ENCODE measurements at places on chromosomes 16 and 17. TPM values are rescaled to one million over a fixed set of nuclear protein-coding genes. Genes with fewer than 3 reads are reported as not detected.

GRCh38 chr16:707062-707538, 1.5 kb upstream of the FBXL16 start:
- DNase-seq, result no peak

GRCh38 chr16:64236316-64236715, 885.5 kb downstream of the CDH11 start:
- DNase-seq, result no peak

GRCh38 chr17:3590231-3590630, 19.0 kb downstream of the TRPV1 start:
- DNase-seq, result no peak

GRCh38 chr17:43070872-43071271, 45.8 kb downstream of the RND2 start:
- DNase-seq, result no peak

- no peak for DNase-seq
Observed at GRCh38 chr17:56761387-56761786, 72.3 kb downstream of the C17orf67 start.

DNA sequence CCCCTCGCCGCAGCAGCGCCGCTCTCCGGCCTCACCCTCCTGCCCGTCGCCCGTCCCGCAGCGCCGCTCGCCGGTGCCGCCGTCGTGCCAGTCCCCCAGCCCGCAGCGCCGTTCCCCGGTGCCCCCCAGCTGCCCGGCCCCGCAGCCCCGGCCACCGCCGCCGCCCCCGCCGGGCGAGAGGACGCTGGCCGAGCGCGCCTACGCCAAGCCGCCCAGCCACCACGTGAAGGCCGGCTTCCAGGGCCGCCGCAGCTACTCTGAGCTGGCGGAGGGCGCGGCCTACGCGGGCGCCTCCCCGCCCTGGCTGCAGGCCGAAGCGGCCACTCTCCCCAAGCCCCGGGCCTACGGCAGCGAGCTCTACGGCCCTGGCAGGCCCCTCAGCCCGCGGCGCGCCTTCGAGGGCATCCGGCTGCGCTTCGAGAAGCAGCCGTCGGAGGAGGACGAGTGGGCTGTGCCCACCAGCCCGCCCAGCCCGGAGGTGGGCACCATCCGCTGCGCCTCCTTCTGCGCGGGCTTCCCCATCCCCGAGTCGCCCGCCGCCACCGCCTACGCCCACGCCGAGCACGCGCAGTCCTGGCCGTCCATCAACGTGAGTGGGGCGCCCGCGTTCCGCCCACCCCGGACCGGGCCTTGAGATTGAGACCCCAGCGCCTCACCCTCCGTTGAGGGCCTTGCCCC, 15.0 kb downstream of the TBKBP1 start:
- peak; percentile 65 for DNase-seq

DNA sequence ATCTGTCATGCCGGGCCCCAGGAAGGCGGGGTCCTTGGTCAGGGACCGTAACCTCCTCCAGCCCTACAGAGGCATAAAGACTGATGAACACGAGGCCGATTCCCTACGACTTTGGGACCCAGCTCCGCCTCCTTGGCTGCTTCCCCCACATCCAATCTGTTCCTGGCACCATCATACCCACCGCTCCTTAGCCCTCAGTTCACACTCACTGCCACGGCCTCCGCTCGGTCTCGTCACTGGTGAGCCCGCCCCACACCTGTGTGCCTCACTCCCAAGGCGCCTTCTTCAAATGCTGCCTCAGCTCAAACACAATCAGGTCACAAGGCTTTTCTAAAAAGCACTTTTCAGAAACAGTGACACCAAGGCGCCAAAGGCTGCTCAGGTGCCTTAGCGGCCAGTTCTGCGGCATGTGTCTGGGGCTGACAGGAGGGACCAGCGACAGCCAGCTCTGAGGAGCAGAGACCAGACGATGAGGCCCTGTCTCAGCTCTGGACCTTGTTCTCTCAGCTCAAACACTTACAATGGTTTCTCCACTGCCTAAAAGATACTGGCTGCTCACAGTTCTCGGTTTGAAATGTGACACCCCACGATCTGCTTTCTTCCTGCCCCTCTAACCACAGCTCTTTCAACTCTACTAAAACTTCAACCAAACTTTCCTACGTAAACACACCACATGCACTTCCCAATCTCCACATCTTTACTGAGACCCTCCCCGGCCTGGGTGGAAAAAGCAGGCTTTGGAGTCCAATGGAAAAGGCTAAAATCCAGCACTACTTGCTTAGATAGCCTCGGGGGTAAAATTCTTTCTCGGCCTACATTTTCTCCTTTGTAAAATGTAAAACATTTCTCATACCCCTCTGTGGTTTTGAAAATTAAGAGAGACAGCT, 33.2 kb downstream of the CYB5D2 start:
- no peak for DNase-seq

DNA sequence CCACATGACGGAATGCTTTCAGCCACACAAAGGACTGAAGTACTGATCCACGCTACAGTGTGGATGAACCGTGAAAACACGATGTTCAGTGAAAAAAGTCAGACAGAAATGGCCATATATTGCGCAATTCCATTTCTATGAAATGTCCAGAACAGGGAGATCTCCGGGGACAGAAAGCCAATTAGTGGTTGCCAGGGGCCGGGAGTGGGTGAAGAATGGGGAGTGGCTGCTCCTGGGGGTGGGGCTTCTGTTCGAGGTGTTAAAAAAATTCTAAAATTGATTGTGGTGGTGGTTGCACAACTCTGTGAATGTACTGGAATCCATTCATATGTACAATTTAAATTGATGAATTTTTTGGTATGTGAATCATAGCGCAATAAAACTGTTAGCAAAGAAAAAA, 154.8 kb upstream of the HSBP1 start:
- no peak for DNase-seq

DNA sequence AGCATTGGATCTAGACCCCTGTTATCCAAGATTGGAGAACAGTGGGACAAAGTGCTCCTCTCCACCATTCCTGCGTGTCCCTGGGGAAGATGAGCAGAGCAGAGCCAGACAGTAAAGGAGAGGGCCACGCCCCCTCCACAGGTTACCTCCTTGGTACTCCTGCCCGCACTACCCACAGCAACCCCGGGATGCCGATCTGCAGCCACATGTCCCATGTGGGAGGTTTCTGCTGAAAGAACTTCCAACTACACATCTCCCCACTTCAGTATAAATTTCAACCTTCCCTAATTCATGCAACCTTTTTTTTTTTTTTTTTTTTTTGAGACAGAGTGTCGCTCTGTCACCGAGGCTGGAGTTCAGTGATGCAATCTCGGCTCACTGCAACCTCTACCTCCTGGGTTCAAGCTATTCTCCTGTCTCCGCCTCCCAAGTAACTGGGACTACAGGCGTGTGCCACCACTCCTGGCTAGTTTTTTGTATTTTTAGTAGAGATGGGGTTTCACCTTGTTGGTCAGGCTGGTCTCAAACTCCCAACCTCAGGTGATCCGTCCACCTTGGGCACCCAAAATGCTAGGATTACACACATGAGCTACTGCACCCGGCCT, 2.3 kb downstream of the RAB37 start:
- DNase-seq, result no peak

DNA sequence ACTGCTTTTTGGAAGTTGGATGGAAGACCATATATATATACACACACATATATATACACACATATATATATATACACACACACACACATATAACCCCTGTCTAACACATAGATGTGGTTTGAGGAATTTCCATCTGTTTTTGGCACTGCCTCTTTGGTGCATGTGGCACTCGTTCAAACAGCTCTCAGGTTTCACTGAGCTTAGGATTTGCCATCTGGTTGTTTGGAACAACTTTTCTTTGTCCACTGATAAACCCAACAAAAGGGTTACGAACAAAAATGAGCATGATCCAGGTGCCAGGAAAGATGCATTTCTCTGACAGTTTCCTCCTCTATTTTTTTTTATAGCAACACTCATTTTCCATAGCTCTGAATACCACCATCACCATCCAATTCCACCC, 14.6 kb upstream of the KCNJ16 start:
- no peak for DNase-seq

DNA sequence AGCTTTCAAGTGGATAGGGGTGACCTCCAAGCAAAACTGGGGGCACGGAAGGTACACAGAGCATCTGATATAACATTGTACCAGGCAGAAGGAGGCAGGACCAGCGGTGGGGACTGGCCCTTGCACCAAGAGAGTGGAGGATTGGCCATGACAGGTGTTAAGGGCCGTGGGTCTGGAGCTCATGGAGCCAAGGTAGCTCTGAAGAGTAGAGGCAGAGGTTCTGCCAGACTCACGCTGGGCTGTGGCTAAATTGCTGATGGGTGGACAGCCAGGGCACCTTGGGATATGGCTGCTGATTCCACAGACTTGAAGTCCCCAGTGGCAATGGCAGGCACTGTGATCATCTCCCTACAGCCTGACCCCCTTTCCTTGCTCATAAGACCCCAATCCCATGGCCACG, 65.9 kb upstream of the NKD1 start:
- DNase-seq, result no peak

DNA sequence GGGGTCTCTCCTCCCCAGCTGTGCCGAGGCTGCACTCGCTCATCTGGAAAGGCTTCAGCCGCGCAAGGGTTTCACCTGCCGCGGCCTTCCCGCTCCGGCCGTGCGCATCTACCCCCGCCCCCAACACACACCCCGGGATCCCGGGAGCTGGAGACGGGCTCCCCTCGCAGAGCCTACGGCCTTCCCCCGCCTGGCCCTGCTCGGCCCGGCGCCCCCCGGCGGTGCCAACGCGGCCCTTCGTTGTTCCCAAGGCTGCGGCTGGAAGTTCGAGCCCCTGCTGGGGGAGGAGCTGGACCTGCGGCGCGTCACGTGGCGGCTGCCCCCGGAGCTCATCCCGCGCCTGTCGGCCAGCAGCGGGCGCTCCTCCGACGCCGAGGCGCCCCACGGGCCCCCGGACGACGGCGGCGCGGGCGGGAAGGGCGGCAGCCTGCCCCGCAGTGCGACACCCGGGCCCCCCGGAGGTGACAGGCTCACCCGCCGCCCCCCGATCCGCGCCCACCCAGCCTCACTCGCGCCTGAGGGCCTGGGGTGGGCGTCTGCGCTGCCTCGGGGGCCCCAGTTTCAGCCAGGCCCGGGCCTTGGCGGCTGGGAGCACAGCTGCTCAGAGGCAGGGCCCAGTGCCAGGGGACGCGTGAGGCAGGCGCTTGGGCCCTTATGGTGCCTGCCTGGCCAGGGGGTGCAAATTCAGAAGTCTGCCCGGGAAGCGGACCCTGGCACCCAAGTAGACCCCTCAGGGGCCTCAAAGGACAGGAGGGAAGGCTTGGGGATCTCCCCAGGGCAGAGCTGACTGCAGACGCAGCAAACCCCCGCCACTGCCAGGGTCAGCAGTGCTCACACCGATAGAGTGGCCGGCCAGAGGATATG, 11.2 kb downstream of the GALK1 start:
- DNase-seq, result peak; percentile 68

- peak; percentile 9 for DNase-seq
Observed at GRCh38 chr17:40532520-40533253, 31.3 kb upstream of the TNS4 start.

GRCh38 chr16:70801611-70802010, 653 bp upstream of the VAC14 start:
- no peak for DNase-seq

DNA sequence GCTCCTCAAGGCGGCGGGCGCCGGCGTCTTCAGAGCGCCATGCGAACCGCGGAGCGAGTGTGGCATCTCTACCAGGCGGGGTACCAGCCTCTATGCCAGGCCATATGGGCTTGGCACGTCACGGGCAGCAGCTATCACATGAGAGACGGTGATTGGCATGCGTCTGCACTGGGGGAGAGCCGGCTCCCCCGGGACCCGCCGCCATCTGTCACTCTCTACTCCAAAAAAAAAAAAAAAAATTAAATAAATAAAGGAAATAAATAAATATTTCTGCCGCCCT, at the start of gene NEUROD2:
TSS of gene NEUROD2 (minus strand) at position 70 of the 280 bp plus-strand sequence. CDS start 1,321 bp downstream, outside the sequence.
- no peak for DNase-seq

- DNase-seq, result no peak
Observed at GRCh38 chr17:63382826-63383225, 63.3 kb downstream of the CYB561 start.

DNA sequence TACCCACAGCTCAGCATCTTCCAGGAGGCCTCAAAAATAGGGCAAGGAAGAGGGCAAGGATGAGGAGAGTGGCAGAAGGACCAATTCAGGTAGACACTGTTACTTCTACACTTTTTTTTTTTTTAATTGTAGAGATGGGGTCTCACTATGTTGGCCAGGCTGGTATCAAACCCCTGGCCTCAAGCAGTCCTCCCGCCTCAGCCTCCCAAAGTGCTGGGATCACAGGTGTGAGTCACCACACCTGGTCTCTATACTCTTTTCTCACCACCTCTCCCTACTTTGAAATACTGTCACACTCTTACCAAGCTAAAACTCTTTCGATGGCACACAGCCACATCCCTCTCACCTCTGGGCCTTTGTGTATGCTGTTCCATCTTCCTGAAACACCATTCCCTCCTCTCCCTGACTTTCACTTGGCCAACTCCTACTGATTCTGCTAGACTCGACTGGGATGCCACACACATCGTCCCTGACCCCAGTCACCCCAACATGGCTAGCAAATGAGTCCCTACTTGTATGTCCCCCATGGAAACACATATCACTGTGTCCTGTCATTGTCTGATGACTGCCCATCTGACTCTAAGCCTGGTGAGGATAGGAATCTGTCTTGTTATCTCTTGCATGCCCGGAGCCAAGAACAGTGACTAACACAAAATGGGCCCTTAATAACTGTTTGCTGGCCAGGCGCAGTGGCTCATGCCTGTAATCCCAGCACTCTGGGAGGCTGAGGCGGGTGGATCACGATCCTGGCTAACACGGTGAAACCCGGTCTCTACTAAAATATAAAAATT, 7.2 kb upstream of the SLC43A2 start:
- DNase-seq, result no peak

DNA sequence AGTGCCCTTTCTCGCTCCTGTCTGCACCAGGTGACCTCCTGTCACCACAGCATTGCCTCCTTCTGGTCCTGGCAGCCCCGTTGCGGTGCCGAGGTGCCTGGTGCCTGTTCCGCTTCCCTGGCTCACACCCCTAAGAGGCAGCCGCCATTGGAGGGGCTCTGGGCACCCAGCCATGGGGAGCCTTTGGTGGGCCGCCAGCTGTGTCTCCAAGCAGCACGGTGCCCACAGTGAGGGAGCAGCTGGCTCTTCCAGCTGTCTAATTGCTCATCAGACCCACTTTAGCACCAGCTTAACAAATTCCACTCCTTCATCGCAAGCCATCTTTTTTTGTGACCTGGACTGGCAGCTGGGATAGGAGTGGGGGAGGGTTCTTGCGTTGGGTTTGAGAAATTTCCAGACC, 276.1 kb downstream of the SNX29 start:
- no peak for DNase-seq

Gene CDC42EP4
- 57.1 TPM for total RNA-seq

Gene TCAP
- total RNA-seq, result not detected

Gene RAP1GAP2
- 7.2 TPM for total RNA-seq

Gene SERPINF2
- 8.2 TPM for total RNA-seq

Gene TRPV2
- 16.4 TPM for total RNA-seq

Gene XYLT1
- total RNA-seq, result 7.7 TPM

Data from uterus (tissue), 4 donors.